ENCODE measurements at places on chromosomes 5 and 9. TPM values are rescaled to one million over a fixed set of nuclear protein-coding genes. Genes with fewer than 3 reads are reported as not detected.
A peak's percentile ranks its signal among the peaks of the same experiment; 100 is the strongest.

DNA sequence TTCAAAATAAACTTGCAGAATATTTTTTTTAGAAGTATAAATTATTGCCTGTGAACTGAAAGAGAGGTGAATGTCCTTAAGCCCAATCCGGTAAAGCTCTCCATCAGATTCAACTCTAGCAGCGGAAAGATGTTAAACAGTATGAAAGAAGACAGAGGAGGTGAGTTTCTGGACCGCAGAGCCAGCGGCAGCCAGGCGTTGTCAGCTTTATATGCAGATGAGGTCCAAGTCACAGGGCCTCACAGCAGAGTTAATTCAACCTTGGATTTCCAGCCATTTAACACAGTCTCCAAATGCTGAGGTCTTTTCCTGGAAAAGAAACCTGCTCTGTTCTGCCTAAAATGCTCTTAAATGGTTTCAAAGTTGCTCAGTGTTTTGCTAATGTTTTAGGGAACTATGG, 75.5 kb downstream of the OTULIN start:
- no peak for DNase-seq

GRCh38 chr5:116370149-116370548, 204.5 kb downstream of the SEMA6A start:
- DNase-seq: no peak

DNA sequence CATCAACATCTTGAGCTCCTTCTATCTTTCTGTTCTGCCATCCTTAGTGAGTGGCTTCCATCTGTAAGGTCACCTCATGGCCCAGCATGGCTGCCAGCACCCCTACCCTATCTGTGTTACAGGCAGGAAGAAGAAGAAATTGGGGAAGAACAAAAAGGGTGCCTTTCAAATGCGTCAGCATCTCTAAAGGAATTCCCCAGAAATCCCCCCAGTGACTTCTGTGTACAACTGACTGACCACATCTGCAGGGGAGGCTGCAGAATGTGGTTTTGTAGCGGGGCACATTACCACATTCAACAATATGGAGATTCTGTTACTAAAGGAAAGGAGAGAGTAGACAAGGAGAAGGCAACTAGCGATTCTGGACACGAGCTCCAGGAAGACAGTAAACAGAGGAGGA, 40.1 kb downstream of the ALG2 start:
- DNase-seq: no peak

GRCh38 chr9:12880406-12881015, 105.7 kb downstream of the LURAP1L start:
- no peak for DNase-seq

GRCh38 chr9:35385042-35385441, 104.9 kb upstream of the RUSC2 start:
- no peak for DNase-seq

DNA sequence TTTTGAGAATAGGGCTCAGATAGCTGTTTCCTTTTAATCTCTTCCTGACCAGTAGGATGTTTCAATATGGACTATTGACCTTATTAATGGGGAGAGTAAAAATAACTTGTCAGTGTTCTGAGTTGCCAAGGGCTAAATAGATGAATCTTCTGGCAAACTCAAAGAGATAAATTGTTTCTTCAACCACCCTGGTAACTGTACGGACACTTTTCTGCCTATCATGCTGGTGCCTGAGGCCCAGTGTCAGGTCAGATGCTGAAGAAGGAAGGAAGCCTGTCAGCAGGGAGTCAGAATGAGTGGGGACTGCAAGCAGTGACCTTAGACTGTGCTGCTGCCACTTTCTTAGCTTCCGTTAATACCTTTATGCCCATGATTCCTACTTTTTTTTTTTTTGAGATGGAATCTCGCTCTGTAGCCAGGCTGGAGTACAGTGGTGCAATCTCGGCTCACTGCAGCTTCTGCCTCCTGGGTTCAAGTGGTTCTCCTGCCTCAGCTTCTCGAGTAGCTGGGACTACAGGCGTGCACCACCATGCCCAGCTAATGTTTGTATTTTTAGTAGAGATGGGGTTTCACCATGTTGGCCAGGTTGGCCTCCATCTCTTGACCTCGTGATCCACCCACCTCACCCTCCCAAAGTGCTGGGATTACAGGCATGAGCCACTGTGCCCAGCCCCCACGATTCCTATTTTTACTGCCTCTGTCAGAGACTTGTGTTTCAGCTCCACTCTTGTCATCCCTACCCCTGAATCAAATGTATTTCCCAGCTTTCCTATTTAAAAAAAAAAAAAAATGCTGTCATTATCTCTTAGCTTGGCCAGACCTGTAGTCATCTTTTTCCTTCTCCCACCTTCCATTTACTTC, 33.7 kb downstream of the TGFBR1 start:
- no peak for DNase-seq

DNA sequence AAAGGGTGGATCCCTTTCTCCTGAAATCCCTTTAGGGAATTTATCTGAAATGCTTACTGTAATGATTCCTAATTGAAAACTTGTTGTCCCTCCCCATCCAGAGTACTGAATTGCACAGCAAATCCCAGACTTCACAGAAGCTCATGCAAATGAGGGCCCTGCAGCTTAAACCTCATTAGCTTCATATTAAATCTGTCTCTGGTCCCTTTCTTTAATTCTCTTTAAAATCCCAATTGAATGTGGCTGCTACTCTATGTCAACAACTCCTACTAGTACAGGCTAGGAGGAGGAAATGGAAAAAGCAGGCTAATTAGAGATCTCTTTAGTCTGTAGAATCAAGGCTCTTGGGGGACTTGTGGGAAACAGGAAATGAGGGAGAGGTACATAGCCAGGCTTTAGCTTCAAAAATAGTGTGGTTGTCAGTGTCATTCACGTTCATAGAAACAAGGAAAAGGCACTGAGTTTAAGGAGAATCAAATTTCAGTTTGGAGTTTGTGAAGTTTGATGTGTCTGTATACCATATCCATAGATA, 191.3 kb upstream of the PRDM9 start:
- DNase-seq: no peak

GRCh38 chr9:124257844-124258606, at the start of gene NEK6:
NEK6 (plus strand) TSS chr9:124257949; CDS start chr9:124301965, 44,016 bp downstream.
- DNase-seq: peak; percentile 66

- DNase-seq: no peak
These were observed 8.9 kb downstream of the NLN start for GRCh38 chr5:65730910-65731309.

GRCh38 chr5:97383996-97384395, 200.9 kb upstream of the RIOK2 start:
- no peak for DNase-seq

DNA sequence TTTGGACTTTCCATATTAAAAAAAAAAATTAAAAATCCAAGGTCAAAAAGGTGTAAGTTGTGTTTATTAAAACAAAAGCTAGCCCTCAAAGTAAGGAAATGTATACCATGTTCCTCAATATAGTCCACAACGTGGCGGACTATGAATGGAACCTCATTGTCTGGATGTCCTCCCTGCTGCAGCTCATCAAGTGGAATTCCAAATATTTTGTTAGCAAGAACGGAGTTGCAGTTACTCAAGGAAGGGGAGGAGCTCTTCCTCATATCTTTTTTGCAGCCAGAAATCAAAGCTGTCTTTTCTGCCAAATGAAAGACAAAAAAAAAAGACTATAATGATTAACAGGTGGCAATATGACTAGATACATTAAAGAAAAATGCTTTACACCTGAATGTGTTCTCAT, 14.0 kb downstream of the FAM13B start:
- DNase-seq: no peak

DNA sequence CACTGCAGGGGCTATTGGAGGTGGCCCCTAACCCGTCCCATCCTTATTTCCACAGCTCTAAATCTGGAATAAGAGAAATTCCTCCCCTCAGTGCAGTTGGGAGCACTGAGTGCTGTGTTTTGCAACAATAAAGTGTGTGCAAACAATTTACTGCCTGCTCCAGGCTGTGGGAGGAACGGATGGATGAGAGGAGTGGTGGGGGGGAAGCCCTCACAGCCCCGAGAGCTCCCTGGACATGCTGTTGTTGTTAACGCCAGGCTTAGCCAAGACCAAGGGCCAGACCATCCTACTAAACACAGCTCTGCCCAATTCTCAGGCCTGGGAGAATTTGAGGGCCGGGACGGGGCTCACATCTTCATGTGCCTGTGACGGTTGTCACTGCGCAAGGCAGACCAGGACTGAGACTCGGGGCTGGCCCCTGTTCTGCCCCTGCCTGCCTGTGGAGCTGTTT, 200.2 kb downstream of the DAB2IP start:
- DNase-seq: no peak

GRCh38 chr9:84138541-84138940, 157.9 kb downstream of the RMI1 start:
- no peak for DNase-seq

GRCh38 chr5:164244-164643, 27.1 kb upstream of the LRRC14B start:
- DNase-seq: no peak

GRCh38 chr5:149895416-149896345, 48.9 kb downstream of the PDE6A start:
- no peak for DNase-seq

DNA sequence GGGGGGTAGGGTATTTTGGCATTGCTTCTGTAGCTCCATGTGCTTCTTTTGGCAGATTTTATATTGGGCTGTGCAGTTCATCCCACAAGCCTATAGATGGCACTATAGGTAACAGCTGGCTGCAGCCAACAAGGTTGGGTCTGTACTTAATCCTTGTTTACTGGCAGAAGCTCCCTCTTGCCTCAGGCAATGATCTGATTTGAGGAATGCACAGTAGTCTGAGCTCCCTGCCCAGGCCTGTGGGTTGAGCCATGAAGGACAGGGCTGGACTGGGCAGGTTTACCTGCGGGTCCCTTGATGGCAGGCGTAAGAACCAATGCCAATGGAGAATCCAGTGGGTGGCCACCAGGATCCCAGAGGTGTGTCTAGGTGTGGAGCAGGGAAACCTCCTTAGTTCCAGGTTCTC, 11.7 kb upstream of the OR1J2 start:
- no peak for DNase-seq

GRCh38 chr5:149809931-149810691, 80.0 kb downstream of the PPARGC1B start:
- no peak for DNase-seq

Gene DDX41
- 68.3 TPM for polyA plus RNA-seq

Gene ABO
- polyA plus RNA-seq: 9.3 TPM

Gene ANKRD55
- polyA plus RNA-seq: not detected

Gene CCDC152
- polyA plus RNA-seq: 0.63 TPM

Gene CCL28
- 6.0 TPM for polyA plus RNA-seq

Gene KCNV2
- polyA plus RNA-seq: not detected

Gene LIX1
- not detected for polyA plus RNA-seq

Gene SPAAR
- polyA plus RNA-seq: 0.31 TPM
